ENCODE measurements at places on chromosomes 5 and 9. TPM values are rescaled to one million over a fixed set of nuclear protein-coding genes. Genes with fewer than 3 reads are reported as not detected.

GRCh38 chr9:20948703-20949102, 82.7 kb downstream of the HACD4 start:
- no peak overlapping the region for H3K27ac ChIP-seq
- H3K27me3 ChIP-seq: no peaks in the 10 kb centered on the region
- no peak for DNase-seq
- H3K4me1 ChIP-seq: no peaks in the 10 kb centered on the region

GRCh38 chr5:178368274-178368673, 135.7 kb upstream of the PHYKPL start:
- no peaks in the 10 kb centered on the region for H3K27me3 ChIP-seq
- H3K4me1 ChIP-seq: no peaks in the 10 kb centered on the region
- H3K27ac ChIP-seq: no peak overlapping the region
- DNase-seq: no peak

DNA sequence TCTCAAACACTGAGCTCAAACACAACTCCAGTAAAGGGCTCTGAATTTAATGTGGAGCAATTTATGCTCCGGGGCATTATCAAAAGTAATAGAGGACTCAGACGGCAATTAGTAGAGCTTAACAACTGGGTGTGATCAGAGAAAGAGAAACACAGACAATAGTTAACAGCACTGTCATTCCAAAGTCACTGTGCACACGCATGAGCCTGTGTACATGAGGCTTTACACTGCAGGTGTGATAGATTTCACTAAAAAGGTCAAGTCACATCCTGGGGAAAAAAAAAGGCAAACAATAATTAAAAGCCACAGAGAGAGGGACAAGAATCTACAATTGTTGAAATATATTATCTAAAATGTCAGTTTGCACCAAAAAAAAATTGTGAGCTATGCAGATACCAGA, 956.5 kb downstream of the CDH18 start:
- H3K27me3 ChIP-seq: no peaks in the 10 kb centered on the region
- no peak overlapping the region for H3K27ac ChIP-seq
- no peak for DNase-seq
- H3K36me3 ChIP-seq: no peaks in the 10 kb centered on the region
- no peaks in the 10 kb centered on the region for H3K4me1 ChIP-seq
- no peak overlapping the region for H3K4me3 ChIP-seq

DNA sequence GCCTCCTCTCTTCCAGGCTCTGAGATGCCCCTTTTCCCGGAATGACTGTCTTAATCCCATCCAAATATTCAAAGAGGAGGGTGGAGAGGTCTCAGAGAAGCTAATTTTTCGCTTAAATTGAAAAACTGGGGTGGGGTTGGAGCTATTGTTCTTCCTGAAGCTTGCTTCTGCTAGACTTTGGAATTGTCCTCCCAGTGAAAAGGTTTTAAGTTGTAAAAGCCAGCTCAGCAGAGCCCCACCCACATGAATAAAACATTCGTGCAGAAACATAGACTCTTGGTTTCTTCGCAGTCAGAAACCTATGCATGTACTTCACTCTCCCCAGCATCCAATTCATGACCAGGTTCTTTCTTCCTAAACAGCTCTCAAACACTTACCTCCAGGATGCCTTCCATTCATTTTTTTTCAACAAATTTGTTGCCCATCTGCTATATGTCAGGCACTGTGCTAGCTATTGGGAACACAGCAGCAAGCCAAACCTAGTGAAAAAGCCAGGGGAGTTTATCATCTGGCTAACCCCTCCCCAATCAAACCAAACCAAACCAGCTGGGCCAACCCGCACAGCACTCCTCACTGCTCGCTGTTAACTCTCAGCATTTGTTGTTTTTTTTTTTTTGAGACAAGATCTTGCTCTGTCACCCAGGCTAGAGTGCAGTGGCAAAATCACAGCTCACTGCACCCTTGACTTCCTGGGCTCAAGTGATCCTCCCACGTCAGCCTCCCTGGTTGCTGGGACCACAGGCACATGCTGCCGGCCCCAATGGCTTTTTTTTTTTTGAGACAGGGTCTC, 37.9 kb upstream of the OCLN start:
- H3K4me1 ChIP-seq: no peaks in the 10 kb centered on the region
- no peak for DNase-seq
- H3K27ac ChIP-seq: no peak overlapping the region
- no peak overlapping the region for H3K4me3 ChIP-seq
- no peaks in the 10 kb centered on the region for H3K36me3 ChIP-seq

GRCh38 chr5:28714907-28715698, 1676.7 kb upstream of the CDH9 start:
- H3K36me3 ChIP-seq: no peaks in the 10 kb centered on the region
- no peaks in the 10 kb centered on the region for H3K4me1 ChIP-seq
- H3K27ac ChIP-seq: no peak overlapping the region
- H3K4me3 ChIP-seq: no peak overlapping the region
- no peak for DNase-seq
- no peaks in the 10 kb centered on the region for H3K27me3 ChIP-seq

The SPEF2 gene
- total RNA-seq: 19.1 TPM

The HK3 gene
- total RNA-seq: 0.81 TPM

The PTPRD gene
- total RNA-seq: 0.44 TPM

The PGM5 gene
- total RNA-seq: not detected

The JAKMIP2 gene
- total RNA-seq: 1.2 TPM
